NCI-H524 treated with DMSO at 0.1 percent for 48 hours (cell line): ENCODE measurements at places on chromosomes 4 and X.

GRCh38 chrX:17769701-17770269 is 32.5 kb downstream of the SCML1 start:
- no peak for DNase-seq

- no peak for DNase-seq
Measured at GRCh38 chrX:132591719-132592275, 103.0 kb upstream of the MBNL3 start.

DNA sequence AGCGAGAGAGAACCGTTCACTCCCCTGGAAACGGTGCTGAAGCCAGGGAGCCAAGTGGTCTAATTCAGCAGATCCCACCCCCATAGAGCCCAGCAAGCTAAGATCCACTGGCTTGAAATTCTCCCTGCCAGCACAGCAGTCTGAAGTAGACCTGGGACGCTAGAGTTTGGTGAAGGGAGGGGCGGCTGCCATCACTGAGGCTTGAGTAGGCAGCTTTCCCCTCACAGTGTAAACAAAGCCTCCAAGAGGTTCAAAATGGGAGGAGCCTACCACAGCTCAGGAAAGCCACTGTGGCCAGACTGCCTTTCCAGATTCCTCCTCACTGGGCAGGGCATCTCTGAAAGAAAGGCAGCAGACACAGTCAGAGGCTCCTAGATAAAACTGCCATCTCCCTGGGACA is 37.8 kb upstream of the CDS1 start:
- DNase-seq: no peak

- DNase-seq: no peak
Measured at GRCh38 chr4:41374490-41374889, 117.8 kb downstream of the UCHL1 start.

- no peak for DNase-seq
Measured at GRCh38 chrX:68945603-68946228, 116.9 kb downstream of the EFNB1 start.

GRCh38 chrX:119617517-119618164 is 11.4 kb upstream of the NKRF start:
- DNase-seq: no peak

DNA sequence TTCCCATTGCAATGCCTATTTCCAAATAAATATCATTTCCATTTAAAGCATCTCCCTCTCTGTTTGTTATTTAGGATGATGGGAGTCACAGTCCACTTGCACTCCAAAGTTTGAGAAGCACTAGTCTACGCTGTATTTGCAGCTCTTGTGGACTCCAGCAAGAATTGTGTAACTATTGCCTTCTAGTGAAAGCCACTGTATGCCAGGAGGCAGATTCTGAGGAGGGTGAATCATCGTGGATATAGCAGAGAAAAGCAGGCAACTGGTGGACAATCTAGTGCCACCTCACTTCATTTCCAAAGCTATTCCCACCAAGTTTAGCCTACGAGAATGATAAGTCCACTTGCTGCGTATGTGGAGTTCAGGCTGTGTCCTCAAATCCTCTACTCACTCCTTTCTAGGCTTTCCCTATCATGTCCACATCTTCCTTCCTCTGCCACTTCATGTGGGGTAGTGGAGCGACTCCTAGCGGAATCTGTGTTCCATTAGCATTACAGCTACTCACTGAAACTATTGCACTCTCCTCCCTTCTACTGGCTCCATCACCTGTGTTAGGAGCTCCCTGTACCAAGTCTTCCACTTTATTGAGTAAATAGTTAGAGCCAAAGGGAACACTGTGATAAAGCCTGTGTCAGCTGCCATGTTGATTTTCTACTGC is 501.8 kb upstream of the GALNT7 start:
- DNase-seq: no peak

DNA sequence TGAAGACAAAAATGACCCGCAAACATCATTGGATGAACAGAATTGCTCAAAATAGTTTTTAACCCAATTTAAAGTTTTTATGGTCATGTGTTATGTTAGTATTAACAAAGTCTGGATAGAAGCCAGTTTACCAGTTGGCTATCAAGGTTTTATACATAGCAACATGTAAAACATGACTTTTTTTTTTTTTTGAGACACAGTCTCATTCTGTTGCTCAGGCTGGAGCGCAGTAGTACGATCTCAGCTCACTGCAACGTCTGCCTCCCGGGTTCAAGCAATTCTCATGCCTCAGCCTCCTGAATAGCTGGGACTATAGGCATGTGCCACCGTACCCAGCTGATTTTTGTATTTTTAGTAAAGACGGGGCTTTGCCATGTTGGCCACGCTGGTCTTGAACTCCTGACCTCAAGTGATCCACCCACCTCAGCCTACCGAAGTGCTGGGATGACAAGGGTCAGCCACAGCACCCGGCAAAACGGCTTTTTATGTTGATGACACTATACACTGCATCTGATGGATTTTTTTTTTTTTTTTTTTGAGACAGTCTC is 3.4 kb downstream of the SAT1 start:
- no peak for DNase-seq

DNA sequence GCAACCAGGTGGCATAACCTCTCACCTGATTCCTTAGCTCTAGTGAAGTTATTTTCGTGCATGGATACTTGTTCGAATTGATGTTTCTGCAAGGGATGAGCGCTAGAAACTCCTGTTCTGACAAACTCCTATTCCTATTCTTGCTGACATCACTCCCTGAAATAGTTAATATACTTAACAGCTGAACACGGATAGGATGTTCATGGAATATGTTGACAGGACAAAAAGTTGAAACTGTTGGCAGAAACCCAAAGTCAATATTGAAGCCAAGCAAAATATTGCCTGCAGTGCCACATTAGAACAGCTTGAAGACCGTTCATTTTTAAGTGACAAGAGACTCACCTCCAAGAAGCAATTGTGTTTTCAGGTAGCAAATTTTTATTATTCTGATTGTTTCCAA is at the start of gene KLKB1:
Gene KLKB1, plus strand, starts transcription at position 287 of the 400 bp plus-strand sequence. CDS start 689 bp downstream, outside the sequence.
- DNase-seq: no peak

DNA sequence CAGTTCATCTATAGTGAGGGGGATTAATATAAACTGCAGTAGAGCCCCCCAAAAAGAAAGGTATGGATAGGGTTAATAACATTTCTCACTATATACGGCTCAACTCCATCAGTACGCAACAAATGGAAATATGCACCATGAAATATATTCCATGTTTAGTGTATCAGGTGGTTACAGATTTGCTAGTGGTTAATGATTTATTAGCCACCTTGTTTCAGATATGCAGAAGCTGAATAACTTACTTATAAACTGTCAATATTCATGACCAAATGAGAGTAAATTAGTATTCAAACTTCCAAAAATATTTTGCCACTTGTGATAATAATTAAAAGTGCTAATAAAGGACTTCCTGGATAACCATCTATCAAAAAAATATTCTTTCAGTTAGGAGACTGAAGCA is 14.8 kb downstream of the AMTN start:
- no peak for DNase-seq

- no peak for DNase-seq
Measured at GRCh38 chr4:112140536-112140935, 4.7 kb upstream of the FAM241A start.

- no peak for DNase-seq
Measured at GRCh38 chr4:57854748-57855147, 744.6 kb upstream of the IGFBP7 start.
